ENCODE measurements at places on chromosomes 3 and 15. TPM values are rescaled to one million over a fixed set of nuclear protein-coding genes. Genes with fewer than 3 reads are reported as not detected.

CLDN1 gene
- total RNA-seq = 13.2 TPM

PGBD4 gene
- 1.9 TPM for total RNA-seq

MAGEL2 gene
- 5.0 TPM for total RNA-seq

SPESP1 gene
- total RNA-seq = 1.2 TPM

GRCh38 chr3:56622381-56622780, 60.7 kb downstream of the TASOR start:
- no peak for DNase-seq

DNA sequence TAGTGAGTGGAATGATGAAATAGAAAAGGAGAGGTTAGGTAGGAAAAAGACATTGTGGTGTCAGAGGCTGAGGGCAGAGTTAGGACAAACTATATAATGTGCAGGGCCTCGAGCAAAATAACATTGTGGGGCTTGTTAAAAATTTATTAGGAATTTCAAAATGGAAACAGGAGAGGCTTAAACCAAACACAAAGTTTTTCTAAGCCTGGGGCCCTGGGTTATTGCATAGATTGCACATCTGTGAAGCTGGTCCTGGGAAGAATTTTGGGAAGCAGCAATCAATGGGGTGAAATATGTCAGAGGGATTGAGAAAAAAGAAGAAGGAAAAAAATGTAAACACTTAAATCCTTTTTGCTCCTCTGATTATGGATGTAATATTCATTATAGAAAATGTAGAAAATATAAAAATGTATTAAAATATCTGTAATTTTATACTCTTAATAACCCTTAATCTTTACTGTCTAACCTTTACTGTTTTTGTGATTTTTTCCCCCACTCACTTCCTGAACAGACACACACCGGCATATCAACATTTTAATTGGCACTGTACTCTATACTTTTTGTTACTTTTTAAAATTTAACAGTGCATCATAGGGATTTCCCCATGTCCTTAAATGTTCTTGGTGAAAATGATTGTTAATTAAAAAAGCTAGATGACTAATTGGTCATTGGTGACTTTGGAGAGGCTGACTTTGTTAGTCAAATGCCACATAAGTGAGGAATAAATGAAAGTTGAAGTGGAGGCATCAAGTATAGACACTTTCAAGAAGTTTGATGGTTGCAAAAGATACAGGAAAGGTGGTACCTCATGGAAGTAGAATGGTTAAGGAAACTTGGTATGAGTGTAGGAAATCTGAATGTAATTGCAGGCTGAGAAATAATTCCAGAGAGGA, 183.4 kb downstream of the NFKBIZ start:
- no peak for DNase-seq

DNA sequence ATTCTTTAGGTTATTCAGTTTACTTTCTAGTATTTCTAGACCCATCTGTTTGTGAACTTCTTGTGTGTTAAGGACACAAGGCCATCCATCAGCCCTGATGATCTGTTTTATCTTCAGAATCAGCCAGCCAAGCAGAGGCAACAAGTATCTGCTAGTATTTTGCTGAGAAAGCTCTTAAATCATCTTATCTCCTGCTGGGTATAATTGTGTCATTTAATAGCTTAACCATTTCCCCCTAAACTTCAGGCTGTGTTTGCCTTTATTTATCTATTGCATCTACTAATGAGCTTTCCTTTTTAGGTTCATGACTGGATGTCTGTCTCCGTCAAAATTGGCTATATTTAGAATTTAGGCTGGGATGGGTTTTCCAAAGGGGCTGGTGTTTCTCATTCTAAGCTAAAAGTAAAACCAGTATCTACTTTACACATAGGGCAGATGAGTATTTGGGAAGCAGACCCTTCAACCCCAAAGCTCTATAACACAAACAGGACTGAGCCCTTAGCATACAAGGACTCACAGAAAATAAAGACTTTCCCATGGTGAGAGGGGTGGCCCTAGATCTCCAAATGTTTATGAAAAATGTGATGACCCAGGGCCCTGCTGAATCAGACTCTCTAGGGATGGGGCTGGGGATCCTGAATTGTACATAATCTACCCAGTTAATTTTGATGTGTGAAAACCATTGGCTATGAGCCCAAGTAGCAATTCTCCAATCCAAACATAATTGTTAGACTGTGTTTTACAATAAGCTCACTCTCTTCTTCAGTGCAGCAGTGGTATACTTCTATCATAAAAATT, 65.3 kb upstream of the PSMD6 start:
- DNase-seq = no peak

- no peak for DNase-seq
Measured at GRCh38 chr3:187992609-187993008, 161.3 kb upstream of the LPP start.

GRCh38 chr3:20280257-20280656, 94.3 kb upstream of the SGO1 start:
- no peak for DNase-seq

DNA sequence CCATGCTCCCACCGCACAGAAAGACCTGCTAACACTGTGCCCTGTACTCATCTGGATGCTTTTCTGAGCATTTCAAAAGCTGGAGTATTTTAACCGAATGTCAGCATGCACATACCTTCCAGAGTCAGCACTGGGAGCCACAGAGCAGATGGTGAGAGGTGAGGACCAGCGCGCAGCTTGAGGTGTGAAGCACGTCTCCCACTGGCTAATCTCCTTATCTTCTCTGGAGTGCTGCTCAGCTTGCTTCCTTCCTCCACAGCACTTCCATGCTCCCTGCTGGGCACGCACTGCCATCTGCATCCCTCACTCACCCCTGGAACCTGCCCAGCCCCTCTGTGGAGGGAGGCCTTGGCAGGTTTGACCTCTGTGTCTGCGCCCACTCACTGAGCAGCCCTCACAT, at the start of gene GNB5:
GNB5 (minus strand) TSS at position 186 of the 400 bp plus-strand sequence. CDS start 6,716 bp downstream, outside the sequence.
- no peak for DNase-seq

DNA sequence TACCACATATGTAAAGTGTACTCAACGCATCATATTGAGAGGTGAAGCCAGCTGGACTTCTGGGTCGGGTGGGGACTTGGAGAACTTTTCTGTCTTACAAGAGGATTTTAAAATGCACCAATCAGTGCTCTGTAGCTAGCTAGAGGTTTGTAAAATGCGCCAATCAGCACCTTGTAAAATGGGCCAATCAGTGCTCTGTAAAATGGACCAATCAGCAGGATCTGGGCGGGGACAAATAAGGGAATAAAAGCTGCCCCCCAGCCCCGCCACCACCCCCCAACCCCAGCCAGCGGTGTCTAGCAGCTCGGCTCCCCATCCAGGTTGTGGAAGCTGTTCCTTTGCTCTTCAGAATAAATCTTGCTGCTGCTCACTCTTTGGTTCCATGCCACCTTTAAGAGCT, 6.2 kb upstream of the IVD start:
- DNase-seq = no peak

GRCh38 chr3:4606911-4607310, 113.8 kb downstream of the ITPR1 start:
- no peak for DNase-seq

DNA sequence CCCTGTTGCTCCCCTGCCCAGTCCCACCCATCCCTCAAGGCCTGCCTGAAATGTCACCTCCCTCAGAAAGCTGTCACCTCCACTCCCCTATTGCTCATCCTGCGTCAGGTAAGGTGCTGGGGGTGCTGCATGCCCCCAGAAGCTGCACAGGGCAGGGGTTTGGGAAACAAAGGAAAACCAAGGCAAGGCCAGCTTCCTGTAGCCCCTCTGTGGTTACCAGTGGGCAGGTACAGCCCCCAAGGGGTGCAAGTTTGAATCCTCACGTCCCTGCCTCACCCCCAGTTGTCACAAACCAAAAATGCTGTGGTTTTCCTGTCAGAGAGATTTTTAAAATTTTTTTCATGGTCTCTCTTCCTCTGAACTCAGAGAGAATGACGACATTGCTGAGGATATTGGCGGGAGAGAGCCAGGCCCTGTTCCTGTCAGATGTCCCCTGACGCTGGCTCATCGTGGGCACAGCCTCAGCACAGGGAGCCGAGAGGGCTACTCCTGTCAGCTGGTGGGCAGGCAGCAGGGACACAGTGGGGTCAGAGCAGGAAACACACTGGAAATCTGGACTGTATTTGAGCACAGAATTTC, 27.0 kb downstream of the PSTPIP1 start:
- no peak for DNase-seq

Measured in urinary bladder (tissue), 4 donors.